ENCODE measurements at places on chromosomes 5 and 9.

GRCh38 chr9:94576131-94576530, 17.5 kb downstream of the FBP2 start:
- no peak for DNase-seq

- DNase-seq = peak; percentile 84
Observed at GRCh38 chr9:135281791-135282737, 194.6 kb downstream of the OLFM1 start.

DNA sequence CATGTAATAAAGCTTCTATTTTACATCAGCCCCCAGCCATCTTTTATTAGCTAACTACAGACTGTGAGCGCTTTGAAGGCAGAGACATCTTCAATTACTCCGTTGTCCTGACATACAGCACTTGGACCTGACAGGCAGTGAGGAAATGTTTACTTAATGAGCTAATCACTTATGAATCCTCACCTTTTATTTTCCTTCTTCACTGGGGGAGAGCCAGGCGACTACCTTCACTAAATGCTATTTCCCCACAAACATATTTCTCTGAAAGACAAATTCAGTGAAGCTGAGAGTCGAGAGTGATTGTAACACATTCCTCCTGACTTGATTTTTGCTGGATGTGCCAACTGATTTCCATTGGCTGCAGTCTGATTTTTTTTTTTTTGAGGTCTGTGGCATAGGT, 192.1 kb upstream of the CLINT1 start:
- no peak for DNase-seq

GRCh38 chr9:23926368-23926767, 100.3 kb upstream of the ELAVL2 start:
- no peak for DNase-seq

DNA sequence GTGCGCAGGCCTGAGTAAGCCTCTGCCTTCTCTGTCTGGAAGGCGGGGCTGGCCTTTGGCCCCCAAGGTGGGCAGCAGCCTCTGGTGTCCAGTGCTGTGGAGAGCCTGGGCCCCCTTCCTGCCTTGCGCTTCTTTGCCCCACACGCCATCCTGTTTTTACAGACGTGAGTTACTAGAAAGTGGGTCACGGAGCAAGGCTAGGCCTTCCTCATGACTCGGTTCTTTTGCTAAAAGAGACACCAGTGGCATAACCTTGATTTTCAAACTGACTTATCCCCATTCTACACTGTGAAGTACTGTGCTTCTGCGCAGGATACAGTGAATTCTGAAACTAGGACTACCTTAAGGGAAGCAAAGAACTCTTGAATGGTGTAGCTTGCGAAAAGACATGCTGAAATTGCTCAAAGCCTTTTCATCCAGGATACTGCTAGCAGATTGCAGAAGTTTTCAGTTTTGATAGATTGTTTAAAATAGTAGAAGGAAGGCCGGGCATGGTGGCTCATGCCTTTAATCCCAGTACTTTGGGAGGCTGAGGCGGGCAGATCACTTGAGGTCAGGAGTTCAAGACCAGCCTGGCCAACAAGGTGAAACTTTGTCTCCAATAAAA, 7.2 kb downstream of the ROPN1L start:
- no peak for DNase-seq

DNA sequence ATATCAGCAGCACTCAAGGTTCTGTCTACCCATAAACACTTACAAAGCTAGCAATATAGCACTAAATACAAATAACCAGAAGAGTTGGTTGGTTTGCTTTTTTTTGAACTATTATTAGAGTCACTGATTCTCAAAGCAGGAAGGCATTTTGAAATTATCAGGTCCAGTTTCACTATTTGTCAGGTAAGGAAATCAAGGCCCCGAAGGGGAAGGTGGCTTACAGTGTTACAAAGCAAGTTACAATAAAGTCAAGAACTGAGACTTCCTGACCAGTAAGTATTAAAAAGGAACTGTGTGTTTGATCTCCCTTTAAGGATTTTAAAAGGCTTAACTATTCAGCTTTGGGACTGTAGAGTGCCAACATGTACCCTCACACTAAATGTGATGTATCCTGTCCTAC, 10.8 kb downstream of the C5orf15 start:
- no peak for DNase-seq

DNA sequence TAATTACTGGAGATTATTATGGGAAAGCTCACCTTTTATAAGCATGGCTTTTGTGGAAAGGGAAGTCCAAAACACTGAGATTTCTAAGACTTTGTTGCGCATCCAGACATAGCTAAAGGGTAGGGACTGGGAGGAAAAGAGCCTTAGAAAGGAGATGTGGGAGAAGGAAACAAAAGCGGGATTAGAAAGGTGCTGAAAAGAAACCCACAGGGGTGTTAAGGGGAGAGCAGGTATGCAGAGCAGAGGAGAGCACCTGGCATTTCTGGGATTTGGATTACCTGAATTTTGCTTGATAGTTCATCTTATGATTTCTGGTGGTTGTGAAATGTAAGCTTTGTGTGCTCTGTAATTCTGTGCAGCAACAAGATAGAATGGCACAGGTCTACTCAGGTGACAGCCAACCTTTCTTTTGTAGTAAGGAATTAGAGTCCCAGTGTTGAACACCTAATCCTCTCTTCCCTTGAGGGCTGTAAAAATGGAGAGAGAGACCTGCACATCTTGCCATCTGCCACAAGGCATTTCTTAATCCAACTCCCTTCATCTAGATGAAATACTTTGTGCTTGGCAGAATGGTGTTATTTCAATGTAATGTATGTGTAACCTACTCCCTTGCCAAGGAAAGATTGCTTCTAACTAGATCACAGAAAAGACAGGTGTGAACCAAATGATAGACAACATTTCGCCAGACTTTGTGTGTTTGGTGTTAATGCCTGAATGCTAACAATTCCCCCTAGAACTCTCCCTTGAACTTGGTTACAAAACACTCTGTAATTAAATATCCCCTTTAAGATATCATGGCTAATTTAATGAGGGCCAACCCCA, 47.4 kb downstream of the ATPSCKMT start:
- no peak for DNase-seq

DNA sequence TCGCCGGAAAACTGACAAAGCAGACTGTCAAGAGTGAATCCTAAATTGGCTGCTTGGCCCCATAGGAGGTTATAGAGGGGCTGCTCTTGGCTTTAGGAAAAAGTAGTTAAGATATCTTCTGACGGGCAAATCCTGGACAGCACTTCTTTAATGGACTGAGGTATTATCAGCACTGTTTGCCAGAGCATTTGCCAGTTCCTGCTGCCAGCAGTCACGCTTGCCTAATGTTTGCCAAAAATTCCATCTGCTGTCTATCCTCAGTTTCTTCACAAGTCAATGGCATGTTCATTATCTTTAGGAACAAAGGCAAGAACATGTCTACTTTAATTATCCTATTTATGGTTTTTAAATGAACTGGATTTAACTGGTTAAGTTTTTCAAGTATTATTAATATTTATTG, 25.8 kb upstream of the SREK1 start:
- peak; percentile 37 for DNase-seq

GRCh38 chr9:70256123-70256551, 2.6 kb upstream of the SMC5 start:
- DNase-seq = no peak

DNA sequence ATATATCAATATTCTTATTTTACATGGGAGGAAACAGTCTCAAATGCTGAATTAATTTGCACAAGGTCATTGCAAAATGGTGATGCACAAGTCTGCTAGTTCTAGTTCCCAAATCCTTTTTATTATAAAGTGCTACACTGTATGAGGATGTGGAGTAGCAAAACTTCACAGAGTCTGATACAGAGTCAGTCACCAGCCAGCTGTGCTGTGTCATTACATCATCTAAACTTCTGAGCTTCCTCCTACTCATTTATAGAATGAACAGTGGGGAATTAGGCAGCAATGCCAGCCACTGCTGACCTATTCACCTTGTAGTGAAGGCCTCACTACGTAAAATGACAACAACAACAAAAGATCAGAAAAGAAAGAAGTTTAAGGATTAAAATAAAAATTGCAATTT, 357.8 kb downstream of the TMEM167A start:
- no peak for DNase-seq

DNA sequence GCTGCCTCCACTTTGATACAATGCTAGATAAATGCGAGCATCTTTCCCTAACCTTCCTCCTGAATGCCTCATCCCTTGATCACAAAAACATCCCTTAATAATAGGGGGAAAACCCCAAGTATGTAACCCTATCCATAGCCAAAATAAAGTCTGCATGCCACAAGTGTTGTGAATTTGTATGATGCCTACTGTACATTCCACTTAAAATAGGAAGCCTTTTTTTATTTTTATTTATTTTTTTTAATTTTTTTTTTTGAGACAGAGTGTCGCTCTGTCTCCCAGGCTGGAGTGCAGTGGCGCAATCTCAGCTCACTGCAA, 207.0 kb downstream of the AOPEP start:
- DNase-seq = no peak

- DNase-seq = no peak
Observed at GRCh38 chr9:98066235-98066634, 9.7 kb downstream of the NANS start.

DNA sequence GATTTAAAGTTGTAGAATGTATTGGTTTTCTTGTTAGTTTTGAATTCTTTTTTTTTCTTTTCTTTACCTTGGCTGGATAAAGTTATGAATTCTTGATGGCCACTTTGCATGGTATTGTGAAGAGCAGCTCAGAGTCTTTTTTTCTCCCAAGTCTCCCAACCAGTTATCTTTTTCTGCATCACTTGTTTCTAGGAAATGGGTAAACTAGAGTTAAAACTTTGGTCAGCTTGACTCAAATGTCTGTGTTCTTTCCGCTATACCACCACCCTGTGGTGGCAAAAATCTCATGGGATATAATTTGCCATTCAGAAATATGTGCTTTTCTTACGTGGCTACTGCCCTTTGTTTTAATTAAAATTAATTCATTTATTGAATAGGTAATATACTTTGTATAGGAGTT, 113.2 kb downstream of the UNC13B start:
- DNase-seq = no peak

DNA sequence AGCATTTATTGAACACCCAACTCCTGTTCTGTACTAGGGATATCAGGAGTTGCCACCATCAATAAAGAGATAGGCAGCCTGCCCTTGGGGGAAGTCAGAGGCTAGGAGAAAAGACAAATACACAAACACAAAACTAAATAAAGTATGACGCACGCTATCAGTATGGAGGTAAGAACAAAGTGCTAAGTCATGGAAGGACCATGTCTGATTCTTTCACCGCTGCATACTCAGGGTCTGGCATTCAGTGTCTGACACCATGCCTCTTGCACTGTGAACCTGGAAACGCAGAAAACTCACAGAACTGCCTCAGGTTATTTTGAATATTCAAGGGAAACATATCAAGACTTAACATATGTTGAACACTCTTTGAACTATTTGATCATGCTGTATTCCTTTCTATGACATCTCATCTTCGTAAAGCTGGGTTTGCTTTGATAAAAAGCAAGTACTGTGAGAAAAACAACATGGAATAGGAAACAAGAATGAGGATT, 65.3 kb downstream of the ADAMTSL1 start:
- DNase-seq = no peak

DNA sequence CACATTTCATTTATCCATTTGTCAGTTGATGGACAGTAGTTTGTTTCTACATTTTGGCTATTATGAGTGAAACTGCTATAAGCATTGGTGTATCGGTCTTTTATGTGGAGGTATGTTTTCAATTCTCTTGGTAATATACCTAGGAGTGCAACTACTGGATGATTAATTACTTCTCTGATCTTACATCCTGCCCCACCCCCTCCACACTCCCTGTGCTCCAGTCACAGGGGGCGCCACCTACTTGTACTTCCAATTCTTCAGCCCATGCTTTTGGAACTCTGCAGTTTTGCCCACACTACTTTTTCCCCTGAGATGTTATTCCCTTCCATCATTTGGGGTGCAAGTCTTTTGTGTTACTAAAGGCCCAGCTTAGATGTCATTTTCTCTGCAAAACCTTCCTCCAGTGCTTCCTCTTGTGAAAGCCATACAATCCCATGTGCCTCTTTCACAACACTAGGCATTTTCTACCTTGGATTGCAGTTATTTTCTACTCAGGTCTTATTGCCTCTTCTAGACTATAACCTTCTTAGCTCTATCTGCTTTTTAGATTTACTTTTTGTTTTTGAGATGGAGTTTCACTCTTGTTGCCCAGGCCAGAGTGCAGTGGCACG, 42.1 kb downstream of the SEC61B start:
- no peak for DNase-seq

DNA sequence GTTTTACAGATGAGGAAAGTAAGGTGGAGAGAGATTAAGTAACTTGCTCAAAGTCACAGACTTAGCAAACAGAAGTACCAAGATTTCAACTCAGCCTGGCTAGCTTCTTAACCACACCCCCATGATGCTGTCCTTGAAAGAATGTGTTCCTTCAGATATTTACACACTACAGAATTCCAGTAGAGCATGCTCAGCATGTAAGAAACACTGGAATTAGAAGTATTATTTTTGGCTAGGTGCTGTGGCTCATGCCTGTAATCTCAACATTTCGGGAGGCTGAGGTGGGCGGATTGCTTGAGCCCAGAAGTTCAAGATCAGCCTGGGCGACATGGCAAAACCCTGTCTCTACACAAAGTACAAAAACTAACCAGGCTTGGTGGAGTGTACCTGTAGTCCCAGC, 142.4 kb downstream of the EDIL3 start:
- DNase-seq = no peak

GRCh38 chr5:88092358-88092757, 176.3 kb downstream of the TMEM161B start:
- DNase-seq = no peak

GRCh38 chr9:95344735-95345325, 27.3 kb upstream of the FANCC start:
- DNase-seq = no peak

GRCh38 chr5:154967421-154968024, 26.6 kb downstream of the MRPL22 start:
- DNase-seq = no peak

DNA sequence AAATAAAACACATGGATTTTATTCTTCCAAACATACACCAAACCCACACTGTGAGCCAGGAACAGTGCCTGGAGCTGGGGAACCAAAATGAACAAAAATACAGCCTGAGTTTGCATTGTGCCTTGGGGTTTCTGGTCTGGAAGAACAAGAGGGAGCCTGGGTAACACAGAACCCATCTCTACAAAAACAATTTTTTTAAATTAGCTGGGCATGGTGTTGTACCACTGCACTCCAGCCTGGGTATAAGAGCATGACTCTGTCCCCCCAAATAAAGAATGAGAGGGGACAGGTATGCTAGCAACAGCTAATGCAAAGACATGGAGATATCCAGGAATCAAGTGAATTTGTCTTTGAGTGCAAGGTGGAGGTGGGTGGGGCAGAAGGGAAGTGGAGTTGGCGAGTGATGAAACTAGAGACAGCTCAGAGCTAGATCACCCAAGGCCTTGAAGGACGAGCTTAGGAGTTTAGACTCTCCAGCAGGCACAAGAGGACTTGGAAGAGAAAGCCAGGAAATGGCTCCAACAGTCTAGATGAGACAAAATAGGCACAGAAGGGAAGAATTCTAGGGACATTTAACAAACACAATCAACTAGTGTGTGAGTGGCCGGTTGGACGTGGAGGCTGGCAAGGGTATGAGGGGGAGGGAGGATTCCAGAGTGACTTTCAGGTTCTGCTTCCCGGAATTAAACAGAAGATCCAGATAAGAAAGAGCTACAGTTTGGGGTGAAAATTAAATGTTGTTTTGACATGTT, 47.4 kb downstream of the FNBP1 start:
- no peak for DNase-seq
